ENCODE measurements at places on chromosomes 5 and 9.

GRCh38 chr5:93062548-93062947, 518.5 kb downstream of the NR2F1-AS1 start:
- no peak for DNase-seq

- no peak for DNase-seq
Observed at GRCh38 chr5:179816796-179817469, 3.8 kb upstream of the SQSTM1 start.

DNA sequence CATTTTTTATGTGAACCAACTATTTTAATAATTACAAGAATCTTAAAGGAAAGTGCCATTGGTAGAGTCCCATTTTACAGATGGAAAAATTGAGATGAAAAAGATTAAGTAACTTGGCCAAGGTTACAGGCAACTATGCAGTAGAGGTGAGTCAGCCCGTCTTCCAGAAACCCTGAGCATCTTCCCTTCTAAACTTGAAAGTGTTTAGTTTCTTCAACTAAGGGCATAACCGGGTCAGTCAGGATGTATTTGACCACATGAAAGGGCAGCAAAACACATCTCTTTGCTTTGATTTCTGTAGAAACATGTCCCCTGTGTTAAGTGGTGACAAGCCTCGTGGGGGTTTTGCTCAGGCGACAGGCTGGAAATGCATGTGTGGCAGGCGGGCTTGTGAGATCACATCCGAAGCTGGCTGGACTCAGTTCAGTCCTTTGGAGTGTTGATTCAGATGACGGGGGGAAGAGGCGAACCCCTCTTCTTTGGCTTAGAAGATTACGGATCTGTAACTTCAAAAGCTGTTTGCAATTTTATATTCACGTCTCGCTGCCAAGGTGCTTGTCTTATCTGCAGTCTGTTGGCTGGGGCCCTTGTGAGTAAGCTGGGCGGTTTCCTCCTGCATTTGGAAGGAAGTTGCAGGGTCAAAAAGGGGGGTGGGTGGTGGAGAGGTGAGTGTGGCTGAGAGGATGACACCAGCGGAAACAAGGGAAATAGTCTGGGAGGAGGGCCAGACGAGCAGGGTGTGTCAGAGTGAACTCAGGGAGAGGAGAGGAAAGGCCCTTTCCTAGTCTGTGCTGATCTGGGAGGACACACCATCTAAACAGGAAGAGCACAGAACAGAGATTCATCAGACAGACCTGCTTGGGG, 78.9 kb upstream of the RPS23 start:
- DNase-seq: peak; percentile 33

DNA sequence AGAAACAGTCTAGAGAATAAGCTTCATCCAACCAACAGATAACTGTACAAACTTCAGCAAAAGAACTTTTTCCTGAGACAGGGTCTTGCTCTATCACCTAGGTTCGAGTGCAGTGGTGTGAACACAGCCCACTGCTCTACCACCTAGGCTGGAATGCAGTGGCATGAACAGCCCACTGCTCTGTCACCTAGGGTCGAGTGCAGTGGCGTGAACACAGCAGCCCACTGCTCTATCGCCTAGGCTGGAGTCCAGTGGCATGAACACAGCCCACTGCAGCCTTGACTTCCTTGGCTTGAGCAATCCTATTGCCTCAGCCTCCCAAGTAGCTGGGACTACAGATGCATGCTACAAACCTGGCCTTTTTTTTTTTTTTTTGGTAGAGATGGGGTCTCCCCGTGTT, 43.4 kb downstream of the ERMP1 start:
- no peak for DNase-seq
